GM03348 (cell line): ENCODE measurements at places on chromosomes 3 and 15.

GRCh38 chr3:152505926-152506325, 237.2 kb downstream of the MBNL1 start:
- no peak for DNase-seq

DNA sequence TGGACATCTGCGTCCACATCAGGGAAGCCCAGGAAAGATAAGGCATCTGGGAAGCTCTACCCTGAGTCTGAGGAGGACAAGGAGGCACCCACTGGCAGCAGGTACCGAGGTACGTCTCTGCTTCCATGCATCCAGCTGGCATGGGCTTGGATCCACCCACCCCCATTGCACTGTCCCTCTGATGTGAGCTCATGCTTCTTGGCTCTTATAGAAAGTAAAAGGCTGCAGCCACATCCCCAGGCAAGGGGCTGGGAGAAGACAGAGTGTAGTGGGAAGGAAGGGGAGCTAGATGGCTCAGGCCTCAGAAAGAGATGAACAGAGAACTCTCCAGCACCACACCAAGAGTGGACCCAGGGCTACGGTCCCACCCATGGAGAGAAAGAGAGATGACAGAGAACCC, 18.2 kb downstream of the PTH1R start:
- no peak for DNase-seq

GRCh38 chr3:123025642-123026521, 1.7 kb downstream of the SEMA5B start:
- DNase-seq = peak; percentile 17

DNA sequence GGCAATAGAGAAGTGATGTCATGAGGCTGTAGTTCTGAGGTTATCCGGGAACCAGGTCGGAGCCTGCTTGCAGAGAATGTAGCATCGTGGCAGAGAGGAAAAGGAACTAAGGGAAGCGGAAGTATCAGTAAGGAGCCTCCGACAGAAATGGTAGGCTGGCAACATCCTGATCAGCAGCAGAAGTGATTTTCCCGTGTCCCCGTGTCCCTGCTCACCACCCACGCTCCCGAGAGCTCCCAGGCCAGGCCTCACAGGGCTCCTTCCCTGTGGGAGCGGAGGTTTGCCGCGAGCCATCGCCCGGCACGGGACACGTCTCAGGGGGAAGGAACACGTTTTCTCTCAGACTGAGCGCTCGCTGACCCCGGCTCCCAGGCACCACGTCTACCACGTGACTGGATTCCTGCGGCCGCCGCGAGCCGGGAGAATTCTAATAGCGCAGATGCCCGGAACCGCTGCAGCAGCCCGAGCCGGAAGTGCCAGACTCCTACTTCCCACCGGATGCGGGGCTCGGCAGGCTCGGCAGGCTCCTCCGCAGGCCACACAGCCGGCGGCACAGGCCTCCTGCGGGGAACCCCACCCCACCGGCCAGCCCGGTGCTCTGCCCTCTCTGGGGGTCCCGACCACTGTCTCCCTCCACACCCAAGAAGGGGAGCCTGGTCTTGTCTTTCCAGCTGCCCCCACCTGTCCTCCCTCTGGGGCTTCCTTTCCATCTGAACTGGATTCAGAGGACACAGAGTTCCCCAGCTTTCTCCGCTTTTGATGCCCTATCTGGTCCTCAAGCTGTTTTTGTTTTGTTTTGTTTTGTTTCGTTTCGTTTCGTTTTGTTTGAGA, 99.3 kb downstream of the BDH1 start:
- DNase-seq = peak; percentile 96

GRCh38 chr3:194235160-194235559, 99.2 kb downstream of the HES1 start:
- DNase-seq = no peak

GRCh38 chr15:91861223-91861622, 7.7 kb downstream of the SLCO3A1 start:
- no peak for DNase-seq

DNA sequence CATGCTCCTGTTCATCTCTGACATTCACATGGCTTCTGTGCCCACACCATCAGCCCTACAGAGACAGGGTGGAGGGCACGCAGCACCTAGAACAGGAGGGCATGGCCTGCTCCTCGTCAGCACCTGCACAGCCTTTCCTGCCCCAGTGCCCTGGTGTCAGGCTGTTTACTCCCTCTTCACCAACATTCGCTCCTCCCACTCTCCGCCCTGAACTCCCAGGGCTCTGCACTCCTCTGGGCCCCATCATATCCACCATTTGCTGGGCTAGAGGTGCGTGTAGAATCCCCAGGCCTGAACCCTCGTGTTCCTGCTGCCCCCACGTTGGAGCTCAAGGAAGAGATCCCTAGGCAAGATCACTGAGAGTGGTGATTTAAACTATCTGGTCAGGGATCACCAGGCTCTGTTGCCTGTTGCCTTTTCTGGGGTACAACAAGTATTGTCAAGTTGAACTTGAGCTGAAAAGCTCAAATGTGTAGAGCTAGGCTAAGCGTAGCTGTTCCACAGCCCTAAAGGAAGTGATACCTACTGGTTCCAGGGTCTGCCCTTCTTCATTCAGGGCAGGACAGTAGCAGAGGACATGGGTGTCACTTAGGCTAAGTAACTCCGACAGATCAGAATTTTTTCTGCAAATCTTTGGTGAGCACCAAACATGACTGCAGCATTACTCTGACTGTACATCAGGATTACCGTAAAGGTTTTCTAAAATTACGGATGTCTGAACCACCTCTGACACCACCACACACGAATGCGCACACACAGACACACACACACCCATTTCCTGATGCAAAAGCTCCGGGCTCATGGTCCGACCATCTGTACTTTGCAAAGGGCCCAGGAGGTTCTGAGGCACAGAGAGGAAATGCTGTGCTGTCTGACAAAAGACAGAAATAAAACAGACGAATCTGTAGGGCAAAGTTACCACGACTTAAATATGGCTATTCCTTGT, 43.7 kb upstream of the GNB5 start:
- no peak for DNase-seq

DNA sequence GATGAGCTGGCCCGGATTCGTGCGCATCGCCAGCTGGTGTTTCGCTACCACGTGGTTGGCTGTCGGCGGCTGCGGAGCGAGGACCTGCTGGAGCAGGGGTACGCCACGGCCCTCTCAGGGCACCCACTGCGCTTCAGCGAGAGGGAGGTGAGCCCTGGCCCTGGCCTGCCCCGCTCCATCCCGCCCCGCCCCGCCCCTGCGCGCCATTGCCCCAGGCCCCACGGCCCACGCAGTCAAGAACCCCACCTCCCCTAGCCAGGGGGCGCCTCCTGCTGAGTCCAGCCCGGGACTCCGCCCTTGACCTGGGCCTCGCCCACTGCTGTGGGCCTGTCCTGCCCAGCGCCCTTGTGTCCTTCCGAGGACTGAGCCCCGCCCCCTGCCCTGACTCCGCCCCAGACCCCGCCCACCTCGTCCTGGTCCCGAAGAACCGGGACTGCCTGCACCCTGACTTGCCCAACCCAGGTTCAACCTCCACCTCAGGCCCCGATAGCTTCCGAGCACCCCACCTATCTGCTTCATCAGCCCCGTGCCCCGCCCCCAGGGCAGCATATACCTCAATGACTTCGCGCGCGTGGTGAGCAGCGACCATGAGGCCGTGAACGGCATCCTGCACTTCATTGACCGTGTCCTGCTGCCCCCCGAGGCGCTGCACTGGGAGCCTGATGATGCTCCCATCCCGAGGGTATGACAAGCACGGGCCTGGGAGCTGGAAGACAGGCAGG, 14.8 kb downstream of the NT5DC2 start:
- peak; percentile 60 for DNase-seq

DNA sequence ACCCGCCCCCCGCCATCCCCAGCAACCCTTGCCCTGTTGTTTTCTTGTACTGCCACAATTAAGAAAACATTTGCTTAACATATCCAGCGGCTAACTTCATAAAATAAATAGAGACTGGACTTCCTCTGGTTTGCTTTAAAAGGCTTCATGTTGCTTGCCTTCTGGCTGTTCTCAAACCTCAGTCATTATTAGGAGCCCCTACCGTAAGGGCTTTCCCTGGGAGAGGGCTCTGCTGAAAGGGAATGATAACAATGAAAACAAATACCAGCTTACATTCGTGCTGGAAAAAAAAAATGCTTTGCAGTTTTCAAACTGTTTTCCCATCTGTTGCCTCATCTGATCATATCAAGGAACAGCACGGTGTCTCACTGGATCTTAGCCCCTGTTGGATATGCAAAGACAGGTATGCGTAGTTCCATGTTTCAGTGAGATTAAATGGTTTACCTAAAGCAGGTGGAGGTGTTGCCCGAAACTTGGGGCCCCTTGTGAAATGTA, 77.2 kb upstream of the VGLL4 start:
- DNase-seq = no peak

GRCh38 chr3:52182196-52182595, 15.8 kb upstream of the ALAS1 start:
- no peak for DNase-seq

DNA sequence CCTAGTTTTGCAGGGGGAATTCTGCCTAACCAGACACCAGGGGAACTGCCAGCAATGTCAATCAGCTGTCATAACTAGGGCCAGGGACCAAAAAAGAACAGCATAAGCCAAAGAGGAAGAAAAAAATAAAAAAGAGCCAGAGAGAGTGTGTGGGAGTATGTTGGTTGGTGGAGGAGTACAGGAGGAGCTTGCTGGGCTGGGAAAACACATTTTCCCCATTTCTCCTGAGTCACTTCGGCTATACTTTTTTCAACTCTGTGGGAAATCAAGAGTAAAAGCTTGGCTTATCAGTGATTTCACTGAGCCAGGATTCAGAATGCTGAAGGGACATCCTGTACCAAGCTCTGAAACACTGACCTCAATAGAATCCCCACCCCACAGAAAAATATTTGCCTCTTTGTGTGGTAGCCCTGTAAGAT, 144.7 kb upstream of the DPH6 start:
- DNase-seq = peak; percentile 44

- DNase-seq = no peak
These were observed 8.5 kb downstream of the CGNL1 start for GRCh38 chr15:57384816-57385215.

DNA sequence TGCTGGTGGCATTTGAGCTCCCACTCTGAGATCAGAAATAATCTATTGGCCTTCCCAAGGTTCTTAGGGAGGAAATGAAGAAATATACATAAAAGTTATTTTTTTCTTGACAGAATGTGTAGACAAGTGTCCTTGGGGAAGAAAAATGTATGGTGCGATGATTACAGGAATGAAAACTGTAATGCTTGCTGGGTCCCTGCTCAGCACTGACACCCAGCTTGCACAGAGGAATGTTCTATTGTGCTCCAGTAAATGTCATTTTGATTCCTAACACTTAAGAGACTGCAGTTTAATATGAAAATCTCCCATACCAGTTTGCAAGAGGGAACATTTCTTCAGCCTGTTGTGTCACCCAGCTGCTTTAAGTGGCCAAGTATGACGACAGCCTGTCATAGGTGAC, 271.3 kb upstream of the TPM1 start:
- DNase-seq = no peak

DNA sequence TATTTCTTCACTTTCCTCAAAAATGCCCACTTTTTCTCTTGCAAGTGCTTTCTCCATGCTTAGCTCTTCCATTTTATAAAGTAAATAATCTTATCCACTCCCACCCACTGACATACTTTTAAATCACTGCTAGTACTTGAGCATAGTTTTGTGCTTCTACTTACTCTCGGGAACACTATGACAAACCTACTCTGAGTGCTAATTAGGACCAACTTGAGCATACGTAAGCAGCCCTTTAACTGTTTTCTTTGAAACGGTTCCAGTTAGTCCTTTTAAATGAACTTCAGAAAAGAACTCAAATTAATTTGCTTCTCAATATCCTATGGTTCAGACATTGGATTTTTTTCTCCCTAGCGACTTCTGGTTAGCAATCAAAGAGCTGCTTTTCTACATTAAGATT, 280.0 kb upstream of the SOX2 start:
- no peak for DNase-seq

- no peak for DNase-seq
These were observed 33.3 kb downstream of the TSPAN3 start for GRCh38 chr15:77037388-77038209.

DNA sequence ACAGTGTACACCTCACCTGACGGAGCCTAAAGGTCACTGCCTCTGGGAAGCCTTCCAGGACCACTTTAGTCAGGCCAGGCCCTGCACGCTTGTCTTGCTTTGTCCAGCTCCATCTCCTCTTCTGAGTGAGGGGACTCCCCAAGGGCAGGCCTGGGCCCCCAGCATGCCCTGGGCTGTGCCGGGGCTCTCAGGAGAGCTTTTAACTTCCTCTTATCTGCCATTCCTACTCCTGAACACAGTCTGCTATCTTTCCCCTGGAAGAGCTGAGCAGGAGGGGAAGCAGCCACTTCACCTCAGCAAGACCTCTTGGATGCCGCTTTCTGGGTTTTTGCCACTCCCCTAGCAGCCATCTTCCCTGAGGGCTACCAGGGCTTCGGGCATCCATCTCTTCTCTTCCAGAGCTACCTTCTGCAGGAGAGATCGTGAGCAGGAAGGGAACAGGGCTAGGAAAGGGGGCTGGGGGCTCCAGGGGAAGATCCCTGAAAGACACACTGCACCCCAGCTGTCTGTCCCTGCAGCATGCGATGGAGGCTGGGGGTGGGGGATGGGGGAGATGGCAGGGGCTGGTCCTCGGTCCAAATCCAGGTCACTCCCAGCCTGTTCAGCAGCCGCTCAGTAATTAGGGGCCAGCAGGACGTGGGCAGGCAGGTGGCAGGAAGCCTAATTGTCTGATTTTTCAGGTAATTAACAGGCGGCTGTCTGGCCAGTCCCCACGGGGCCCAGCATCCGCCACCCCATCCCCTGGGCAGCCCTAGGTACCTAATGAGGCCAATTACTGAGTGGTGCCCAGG, 19.9 kb upstream of the RPL29 start:
- DNase-seq = no peak

DNA sequence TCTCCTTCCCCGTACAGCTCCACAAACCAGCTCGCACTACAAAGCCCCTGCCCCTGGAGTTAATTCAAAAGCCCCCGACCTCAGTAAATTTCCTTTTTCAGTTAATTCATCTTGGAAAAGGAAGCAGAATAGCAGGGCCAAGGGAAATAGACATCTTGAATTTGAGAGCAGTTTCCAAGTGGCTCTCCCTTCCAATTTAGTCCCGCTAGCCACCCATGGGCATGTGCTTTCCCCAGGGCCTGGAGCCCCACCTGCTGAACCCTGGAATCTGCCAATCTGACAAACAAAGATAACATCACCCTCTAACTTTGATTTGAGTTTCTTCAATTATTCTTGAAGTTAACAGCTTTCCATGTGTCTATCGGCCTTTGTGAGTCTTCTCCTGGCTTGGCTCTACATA, 31.7 kb downstream of the PRR20G start:
- DNase-seq = no peak

GRCh38 chr15:93040288-93041158, 48.5 kb downstream of the RGMA start:
- DNase-seq = no peak

DNA sequence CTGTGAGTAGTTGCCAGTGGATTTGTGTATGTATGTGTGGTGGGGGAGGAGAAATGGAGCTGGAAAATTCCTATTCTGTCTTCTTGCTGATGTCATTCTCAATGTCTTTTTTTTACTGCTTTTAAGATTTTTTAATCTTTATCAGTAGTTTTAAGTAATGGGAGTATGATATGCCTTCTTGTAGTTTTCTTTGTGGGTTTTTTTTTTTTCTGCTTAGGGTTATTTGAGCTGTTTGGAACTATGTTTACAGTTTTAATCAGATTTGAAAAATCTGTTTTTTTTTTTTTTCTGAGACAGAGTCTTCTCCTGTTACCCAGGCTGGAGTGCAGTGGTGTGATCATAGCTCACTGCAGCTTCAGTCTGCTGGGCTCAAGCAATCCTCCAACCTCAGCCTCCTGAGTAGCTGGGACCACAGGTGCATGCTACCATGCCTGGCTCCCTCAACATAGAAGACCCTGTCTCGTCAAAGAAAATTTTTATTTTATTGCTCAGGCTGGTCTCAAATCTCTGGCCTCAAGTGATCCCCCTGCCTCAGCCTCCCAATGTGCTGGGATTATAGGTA, 37.1 kb downstream of the RPL39L start:
- no peak for DNase-seq
